Testis (tissue), 5 donors: ENCODE measurements at places on chromosomes 4 and X. TPM values are rescaled to one million over a fixed set of nuclear protein-coding genes. Genes with fewer than 3 reads are reported as not detected.

DNA sequence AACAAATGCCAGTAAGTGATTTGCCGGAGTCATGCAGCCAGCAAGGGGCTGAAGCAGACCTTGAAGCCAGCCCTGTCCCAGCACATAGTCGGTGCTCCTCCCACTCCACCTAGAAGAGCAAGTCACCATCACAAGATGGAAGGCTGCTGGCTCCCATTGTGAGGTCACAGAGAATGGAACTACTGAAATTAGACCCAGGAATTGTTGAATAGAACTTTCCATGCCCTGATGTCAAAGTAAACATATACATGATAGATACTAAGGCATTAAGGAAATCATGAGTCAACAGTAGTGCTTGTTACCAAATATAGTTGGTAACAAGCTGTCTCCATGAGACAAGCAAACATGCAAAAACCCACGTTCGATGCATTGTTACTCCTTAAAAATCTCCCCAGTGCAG, 177.1 kb upstream of the MID1 start:
- no peaks in the 10 kb centered on the region for H3K4me1 ChIP-seq
- no peak overlapping the region for H3K4me3 ChIP-seq
- no peak for DNase-seq
- H3K27me3 ChIP-seq: no peaks in the 10 kb centered on the region

- H3K27ac ChIP-seq: no peak overlapping the region
- H3K36me3 ChIP-seq: no peaks in the 10 kb centered on the region
- no peak overlapping the region for H3K4me3 ChIP-seq
- H3K27me3 ChIP-seq: no peaks in the 10 kb centered on the region
- no peaks in the 10 kb centered on the region for H3K4me1 ChIP-seq
Measured at GRCh38 chr4:53057679-53058078, 195.6 kb downstream of the RASL11B start.

- H3K4me3 ChIP-seq: no peak overlapping the region
- H3K36me3 ChIP-seq: no peaks in the 10 kb centered on the region
- no peak overlapping the region for H3K27ac ChIP-seq
- DNase-seq: no peak
Measured at GRCh38 chrX:112967341-112967740, 126.7 kb upstream of the AMOT start.

- H3K4me1 ChIP-seq: peaks cover 9% of the 10 kb centered on the region
- H3K4me3 ChIP-seq: no peak overlapping the region
- no peaks in the 10 kb centered on the region for H3K27me3 ChIP-seq
- H3K27ac ChIP-seq: peak overlapping the region; percentile 24
Measured at GRCh38 chr4:38075370-38076152, 115.4 kb downstream of the PTTG2 start.

GRCh38 chrX:153641627-153642026, 5.4 kb upstream of the DUSP9 start:
- H3K4me1 ChIP-seq: no peaks in the 10 kb centered on the region
- H3K4me3 ChIP-seq: no peak overlapping the region
- DNase-seq: no peak
- no peak overlapping the region for H3K27ac ChIP-seq
- H3K36me3 ChIP-seq: no peaks in the 10 kb centered on the region
- H3K27me3 ChIP-seq: no peaks in the 10 kb centered on the region

DNA sequence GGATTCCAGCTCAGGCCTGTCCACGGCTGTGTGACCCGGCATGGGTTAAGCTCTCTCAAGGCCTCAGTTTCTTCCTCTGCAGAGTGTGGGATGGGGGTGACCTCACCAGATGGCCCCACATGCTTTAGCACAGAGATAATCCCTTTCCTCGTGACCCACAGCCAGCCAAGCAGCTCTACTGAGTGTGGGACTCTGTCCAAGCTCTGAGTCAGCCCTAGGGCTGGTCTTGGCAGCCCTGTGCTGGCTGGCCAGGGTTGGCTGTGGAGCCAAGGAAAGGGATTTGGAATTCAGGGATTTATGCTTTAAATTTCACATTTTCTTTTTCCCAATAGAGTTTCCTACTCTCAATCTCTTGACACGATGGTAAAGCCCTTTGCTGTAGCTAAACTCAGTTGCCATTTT, 19.7 kb upstream of the SPON2 start:
- DNase-seq: peak; percentile 90
- no peak overlapping the region for H3K4me3 ChIP-seq
- no peaks in the 10 kb centered on the region for H3K27me3 ChIP-seq

GRCh38 chrX:106404512-106404911, 207.3 kb upstream of the RADX start:
- no peaks in the 10 kb centered on the region for H3K4me1 ChIP-seq
- H3K4me3 ChIP-seq: no peak overlapping the region

Gene CLRN2
- not detected for total RNA-seq

Gene ACSL4
- total RNA-seq: 108 TPM

Gene VEGFD
- total RNA-seq: 1.5 TPM

Gene ADGRL3
- 21.6 TPM for total RNA-seq

Gene TLR10
- 0.06 TPM for total RNA-seq

Gene WDR17
- 9.3 TPM for total RNA-seq

Gene MAGEA3
- 16.0 TPM for total RNA-seq

Gene NOX1
- total RNA-seq: 1.2 TPM
